Stimulated activated CD8-positive, alpha-beta memory T cell treated with anti-CD3 and anti-CD28 coated beads, Interleukin-7, amount 100 ng/mL, for 1 hour (primary cell): ENCODE measurements at places on chromosomes 3 and 15.

GRCh38 chr15:100334905-100335304 is 6.9 kb downstream of the ADAMTS17 start:
- no peak for DNase-seq

- DNase-seq: no peak
These were observed 41.9 kb upstream of the THBS1 start for GRCh38 chr15:39538936-39539335.

- no peak for DNase-seq
These were observed 35.7 kb downstream of the MGA start for GRCh38 chr15:41695750-41696436.

DNA sequence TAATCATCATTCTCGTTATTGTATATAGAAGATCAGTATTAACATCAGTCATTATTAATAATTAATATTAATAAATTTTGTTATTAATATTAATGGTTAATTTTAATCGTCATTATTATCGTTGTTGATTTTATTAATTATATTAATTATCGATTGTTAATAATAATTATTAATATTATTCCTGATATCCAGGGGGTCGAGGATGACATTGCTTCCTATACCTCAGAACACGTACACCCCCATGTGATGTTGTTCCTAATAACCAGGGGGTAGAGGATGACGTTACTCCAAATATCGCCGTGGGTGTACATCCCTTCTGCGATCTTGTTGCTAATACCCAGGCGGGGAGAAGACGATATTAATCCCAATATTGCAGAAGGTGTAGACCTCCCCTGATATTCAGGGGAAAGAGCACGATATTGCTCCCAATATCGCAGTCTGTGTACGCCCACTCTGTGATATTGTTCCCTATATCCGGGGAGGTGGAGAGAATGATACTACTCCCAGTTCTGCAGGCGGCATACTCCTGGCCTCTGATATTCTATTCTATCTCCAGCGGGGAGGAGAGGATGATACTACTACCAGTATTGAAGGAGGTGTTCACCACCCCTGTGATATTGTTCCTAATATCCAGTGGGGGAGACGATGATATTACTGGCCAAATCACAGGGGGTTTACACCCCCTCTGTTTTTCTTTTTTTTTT is 22.3 kb upstream of the BMF start:
- DNase-seq: no peak

DNA sequence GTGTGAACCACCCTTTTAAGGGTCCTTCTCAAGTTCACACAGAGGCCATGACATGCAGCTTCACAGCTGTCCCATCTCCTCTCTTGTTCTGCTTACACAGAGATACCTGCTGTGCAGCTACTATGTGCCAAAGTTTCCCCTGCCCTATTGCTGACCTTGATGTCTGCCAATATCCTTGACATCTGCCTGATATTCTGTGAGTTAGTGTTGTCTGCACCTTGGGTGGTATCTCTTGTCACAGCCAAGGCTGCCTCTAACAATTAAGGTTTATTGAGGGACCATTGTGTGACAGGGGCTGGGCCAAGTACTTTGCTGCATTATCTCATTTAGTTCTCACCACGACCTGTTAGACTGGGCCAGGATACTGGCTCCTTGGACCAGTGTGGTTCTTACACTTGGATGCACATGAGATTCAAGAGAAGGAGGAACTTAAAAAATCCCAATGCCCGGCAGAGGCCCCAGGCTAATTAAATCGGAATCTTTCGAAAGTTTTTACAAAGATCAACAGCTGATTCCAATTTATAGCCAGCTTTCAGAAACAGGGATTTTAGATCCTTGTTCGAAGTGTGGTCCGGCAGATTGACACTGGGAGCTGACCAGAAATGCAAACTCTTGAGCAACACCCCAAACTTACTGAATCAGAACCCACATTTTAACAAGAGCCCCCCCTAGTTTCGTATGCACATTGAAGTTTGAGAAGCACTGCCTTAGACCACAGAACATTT is 178.6 kb downstream of the SATB1 start:
- DNase-seq: no peak

DNA sequence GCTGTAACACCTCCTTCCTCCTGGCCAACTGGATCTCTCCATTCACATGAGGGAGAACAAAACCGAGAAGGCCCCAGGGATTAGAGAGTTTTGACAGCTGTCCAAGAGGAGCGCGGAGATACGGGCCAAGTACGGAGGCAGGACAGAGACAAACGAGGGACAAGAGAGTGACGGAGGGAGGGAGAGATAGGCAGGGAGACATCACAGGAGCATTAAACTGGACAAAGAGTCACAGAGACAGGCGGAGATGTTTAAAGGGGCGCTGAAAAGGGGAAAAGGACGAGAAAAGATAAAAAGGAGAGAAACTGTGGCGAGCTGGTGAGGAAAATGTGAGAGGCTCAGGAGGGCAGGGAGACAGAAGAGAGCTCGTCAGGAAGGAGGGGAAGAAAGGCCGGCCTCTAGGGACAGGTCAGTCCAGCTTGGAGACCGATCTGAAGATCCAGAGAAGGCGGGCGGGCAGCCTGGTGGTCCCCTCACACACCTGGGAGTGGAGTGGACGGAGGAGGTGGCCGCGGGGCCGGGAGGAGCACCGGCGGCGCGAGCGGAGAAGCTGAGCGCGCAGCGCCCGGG is 40.5 kb upstream of the ROPN1 start:
- no peak for DNase-seq

DNA sequence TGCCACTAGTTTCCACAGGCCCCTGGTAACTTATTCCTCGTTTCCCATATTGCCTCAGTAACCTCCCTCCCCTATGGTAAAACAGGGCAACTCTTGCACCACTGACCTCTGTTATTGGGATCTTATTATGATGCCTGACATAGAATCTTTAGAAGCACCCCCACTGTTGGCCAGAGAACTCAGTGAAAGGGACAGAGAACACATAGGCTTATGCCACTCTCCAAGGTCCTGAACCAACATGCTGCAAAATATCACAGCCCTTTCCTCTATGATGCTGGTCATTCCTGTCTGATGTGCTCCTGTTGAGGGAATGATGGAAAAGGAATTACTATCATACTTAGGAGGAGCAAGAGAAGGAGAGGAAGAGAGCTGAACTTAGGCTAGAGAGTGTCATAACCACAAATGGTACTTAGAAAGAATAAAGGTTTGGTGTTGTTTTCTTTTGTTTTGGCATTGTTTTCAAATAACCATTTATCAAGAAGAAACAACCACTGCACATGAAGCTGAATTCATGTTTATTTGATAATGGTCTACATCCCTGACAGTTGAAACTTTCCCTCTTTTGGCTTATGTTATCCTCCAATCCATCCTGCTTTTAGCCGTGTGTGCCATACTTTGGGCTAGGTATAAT is 330.2 kb downstream of the EPHB1 start:
- no peak for DNase-seq

DNA sequence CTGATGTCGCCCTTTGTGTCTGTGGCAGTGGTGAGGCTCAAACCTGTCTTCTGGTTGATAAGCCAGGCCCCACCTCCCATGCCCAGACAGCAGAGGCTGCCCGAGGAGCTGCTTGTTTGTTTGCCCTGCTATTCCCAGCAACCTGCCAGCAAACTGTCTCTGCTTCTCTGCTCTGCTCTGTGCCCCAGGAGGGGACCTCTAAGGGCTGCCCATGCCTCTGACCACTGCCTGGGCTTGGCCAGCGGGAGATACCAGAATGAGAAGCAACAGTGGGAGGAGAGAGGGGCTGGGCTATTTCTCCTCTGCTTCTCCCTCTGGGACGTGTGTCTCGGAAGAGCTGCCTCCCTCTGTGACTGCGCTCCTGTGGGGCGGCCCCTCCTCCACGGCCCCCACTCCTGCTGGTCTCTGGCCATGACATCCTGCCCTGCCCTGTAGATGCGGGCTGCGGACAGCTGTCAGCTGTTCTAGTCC is 213.1 kb downstream of the RPLP1 start:
- no peak for DNase-seq

- no peak for DNase-seq
These were observed 563.8 kb downstream of the PYDC2 start for GRCh38 chr3:192024751-192025150.

- DNase-seq: no peak
These were observed 82.6 kb upstream of the NANOGP8 start for GRCh38 chr15:35167675-35168074.

- DNase-seq: no peak
These were observed 6.4 kb upstream of the RTP3 start for GRCh38 chr3:46491089-46492070.

GRCh38 chr15:53197426-53197839 is 407.3 kb upstream of the ONECUT1 start:
- DNase-seq: no peak

DNA sequence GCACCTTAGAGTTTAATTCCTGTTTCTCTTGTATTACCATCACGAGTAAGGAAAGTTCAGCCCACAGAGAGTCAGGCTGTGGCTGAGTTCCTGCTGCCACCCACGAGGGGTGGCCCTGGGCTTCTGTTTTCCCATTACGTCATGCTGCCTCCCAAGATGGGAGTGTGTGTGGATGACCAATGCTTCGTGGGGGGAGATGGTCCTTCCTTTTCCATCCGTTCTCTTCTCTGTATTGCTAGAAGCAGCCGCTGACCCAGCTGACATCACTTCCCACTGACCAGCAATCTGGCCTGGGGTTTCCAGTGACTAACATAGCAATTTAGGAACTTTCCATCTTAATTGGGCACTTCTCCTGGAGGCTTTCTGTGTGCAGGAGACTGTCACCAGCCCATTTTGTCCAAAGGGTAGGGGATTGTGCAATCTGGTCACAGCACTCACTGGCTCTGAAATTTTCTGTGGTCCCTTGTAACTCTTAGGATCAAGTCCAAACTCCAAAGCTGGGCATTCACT is 9.3 kb downstream of the IRAK2 start:
- DNase-seq: no peak

GRCh38 chr3:194148383-194148782 is 12.4 kb downstream of the HES1 start:
- no peak for DNase-seq

- no peak for DNase-seq
These were observed 51.8 kb downstream of the SMAD6 start for GRCh38 chr15:66753687-66754377.

DNA sequence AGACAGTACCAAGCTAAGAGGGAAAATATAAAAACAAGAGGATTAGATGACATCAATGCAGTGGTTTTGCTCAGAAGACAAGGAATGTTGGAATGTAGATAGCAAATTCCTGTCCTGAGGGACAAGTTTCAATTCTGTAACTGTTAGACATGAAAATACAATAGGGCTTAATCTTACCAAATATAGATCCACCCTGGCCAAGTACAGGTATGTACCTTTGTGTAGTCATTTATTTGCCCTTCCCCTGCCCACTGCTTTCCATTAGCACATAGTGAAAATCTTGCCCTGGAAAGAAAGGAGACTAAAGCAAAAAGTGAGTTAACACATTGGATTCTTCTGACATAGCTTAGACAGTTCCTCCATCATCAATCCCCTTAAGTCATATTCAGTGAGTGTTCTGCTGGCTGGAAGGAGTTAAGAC is 389.0 kb upstream of the THBS1 start:
- DNase-seq: no peak

DNA sequence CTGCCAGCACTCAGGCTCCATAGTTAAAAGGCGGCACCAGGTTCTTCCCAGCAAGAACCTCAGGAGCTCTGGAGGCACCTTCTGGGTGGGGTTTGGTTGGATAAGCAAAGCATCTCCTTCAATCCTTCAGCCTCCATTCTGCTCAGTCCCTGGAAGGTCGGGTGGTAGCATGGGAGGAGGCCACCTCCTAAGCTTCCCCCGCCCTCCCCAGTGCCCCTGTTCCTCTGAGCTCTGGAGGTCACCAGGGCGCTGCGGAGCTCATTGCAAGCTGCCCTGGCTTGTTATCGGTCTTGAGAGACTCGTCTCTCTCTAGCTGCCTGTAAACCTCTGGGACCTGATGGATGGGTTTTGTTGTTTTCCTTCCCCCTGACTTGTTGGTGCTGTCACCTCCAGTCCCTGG is 124.8 kb downstream of the RPLP1 start:
- DNase-seq: no peak

DNA sequence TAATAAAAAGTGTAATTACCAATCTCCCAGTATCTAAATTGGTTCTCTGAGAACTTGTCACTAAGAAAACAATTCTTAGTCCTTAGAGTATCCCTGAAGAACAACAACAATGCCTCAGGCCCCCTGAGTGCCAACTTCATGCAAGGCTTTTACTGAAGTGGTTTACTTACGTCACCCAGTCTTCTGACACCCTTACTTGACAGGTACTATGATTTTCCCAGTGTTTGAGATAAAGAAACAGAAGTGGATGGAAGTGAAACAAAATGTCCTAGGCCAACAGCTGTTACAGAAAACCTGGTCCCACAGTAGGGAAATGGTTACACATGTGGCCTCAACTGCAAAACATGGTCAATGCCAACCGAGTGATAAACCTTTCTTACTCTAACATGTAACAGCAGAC is 331.1 kb downstream of the FOXP1 start:
- DNase-seq: no peak

- no peak for DNase-seq
These were observed 22.4 kb downstream of the HPS3 start for GRCh38 chr3:149151843-149152242.

GRCh38 chr3:52463416-52463815 is 8.0 kb downstream of the NISCH start:
- DNase-seq: no peak

- DNase-seq: no peak
These were observed 400.3 kb downstream of the TBC1D5 start for GRCh38 chr3:17342119-17342518.

DNA sequence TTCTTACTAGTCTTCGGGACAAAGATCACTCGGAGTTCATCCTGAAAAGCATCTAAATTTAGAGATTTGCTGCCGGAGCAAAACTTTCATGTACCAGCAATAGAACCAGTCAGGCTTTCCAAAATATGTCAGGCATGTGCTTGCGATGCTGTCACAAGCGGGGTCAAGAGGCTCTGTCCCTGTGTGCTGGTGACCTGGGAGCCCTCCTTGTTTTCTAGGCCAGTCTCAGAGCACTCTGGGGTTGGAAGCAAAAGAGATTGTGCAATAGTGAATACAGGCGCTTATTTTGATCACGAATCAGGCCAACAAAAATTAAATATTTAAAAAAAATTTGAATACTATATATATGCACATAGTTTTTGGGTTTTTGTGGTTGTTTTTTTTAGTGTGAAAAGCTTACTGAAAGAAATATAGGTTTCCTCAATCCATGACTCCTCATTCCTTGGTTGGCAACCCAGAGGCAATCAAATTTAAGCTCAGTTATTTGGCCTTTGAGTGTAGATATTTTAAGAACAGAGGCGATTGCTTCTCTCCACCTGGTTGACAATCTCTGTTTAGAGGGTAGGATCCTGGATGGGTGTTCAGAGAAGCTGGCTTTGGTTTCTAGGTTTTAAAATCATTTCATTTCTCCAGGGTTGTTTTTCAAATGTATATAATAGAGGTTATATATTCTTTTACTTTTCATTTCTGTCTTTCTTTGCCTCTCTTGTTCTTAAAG is 8.4 kb upstream of the KLHL24 start:
- no peak for DNase-seq

DNA sequence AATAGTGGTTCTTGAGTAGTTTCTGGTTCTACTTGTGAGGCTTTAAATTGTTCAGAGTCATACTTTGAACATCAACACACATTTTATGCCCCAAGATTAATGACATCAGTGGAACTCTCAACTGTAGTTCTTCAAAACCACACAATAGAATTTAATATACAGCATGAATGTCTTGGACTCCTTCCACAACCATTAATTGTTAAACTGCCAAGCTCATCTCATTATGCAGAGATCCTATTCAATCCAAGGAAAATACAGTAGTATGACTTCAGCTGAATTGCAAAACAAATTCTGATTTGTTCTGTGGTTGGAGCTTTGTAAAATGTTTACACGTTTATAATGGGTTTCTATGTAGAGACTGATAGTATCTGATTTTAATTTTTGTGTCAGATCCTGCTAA is 199.2 kb upstream of the SLC2A2 start:
- no peak for DNase-seq
